ENCODE measurements at places on chromosomes 7 and 10. TPM values are rescaled to one million over a fixed set of nuclear protein-coding genes. Genes with fewer than 3 reads are reported as not detected.

GRCh38 chr7:72007018-72007417 is 405.1 kb downstream of the CALN1 start:
- H3K27ac ChIP-seq = no peak overlapping the region
- H3K27me3 ChIP-seq = no peaks in the 10 kb centered on the region
- no peak for DNase-seq
- H3K4me3 ChIP-seq = no peak overlapping the region

GRCh38 chr10:116398224-116398623 is 29.4 kb upstream of the PNLIPRP3 start:
- H3K4me3 ChIP-seq = no peak overlapping the region
- peaks cover 10% of the 10 kb centered on the region for H3K27me3 ChIP-seq
- no peak overlapping the region for H3K27ac ChIP-seq
- no peaks in the 10 kb centered on the region for H3K36me3 ChIP-seq
- DNase-seq = no peak

DNA sequence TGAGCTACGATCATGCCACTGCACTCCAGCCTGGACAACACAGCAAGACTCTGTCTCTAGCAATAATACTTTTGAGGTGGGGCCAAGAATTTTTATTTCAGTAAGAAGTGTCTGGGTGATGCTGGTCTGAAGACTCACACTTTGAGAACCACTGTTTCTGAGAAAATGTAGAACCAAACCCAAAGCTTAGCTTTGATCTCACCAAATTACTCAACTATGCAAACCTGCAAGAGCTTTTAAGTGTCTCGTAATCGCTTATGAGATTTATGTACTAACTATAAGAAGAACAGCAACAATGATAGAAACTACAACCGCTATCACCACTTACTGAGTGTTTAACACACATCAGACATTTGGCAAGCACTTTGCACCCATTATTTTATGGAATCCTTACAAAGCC is 29.5 kb downstream of the APBB1IP start:
- H3K4me1 ChIP-seq = no peaks in the 10 kb centered on the region
- no peaks in the 10 kb centered on the region for H3K27me3 ChIP-seq
- no peak overlapping the region for H3K4me3 ChIP-seq
- DNase-seq = no peak

GRCh38 chr10:4945766-4946717 is 17.2 kb upstream of the AKR1C1 start:
- H3K4me1 ChIP-seq = peaks cover 24% of the 10 kb centered on the region
- no peak overlapping the region for H3K27ac ChIP-seq
- DNase-seq = no peak
- no peaks in the 10 kb centered on the region for H3K27me3 ChIP-seq
- no peak overlapping the region for H3K4me3 ChIP-seq
- no peaks in the 10 kb centered on the region for H3K36me3 ChIP-seq

GRCh38 chr7:54823776-54824175 is 64.8 kb upstream of the SEC61G start:
- H3K27me3 ChIP-seq = no peaks in the 10 kb centered on the region
- peaks cover 9% of the 10 kb centered on the region for H3K4me1 ChIP-seq
- H3K27ac ChIP-seq = no peak overlapping the region

Gene FAM131B
- total RNA-seq = 0.31 TPM

Gene PHYHIPL
- total RNA-seq = not detected

DNA sequence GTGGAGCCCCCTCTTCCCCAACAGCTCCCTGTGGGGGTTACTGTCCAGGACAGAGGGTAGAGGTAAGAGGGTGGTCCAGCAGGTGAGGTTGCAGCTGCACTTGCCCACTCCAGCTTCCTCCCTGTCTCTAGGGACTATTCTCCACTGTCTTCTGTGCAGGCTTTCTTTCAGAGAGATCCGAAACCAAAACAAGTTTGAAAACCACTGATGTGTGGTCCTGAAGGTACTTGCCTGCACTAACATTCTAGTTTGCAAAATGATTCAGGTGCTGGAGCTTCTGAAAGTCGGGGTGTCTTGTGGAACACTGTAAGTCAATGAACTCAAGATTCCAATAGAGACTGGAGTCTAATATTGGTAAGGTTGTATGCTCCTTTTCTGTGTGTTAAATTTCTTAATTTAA is 63.1 kb downstream of the BLNK start:
- no peaks in the 10 kb centered on the region for H3K4me1 ChIP-seq
- no peaks in the 10 kb centered on the region for H3K27me3 ChIP-seq
- H3K36me3 ChIP-seq = no peaks in the 10 kb centered on the region
- DNase-seq = no peak

Gene INA
- not detected for total RNA-seq

GRCh38 chr10:21814866-21815265 is 188.7 kb downstream of the DNAJC1 start:
- no peak overlapping the region for H3K27ac ChIP-seq
- H3K4me1 ChIP-seq = no peaks in the 10 kb centered on the region
- H3K27me3 ChIP-seq = no peaks in the 10 kb centered on the region
- no peaks in the 10 kb centered on the region for H3K36me3 ChIP-seq
- H3K4me3 ChIP-seq = no peak overlapping the region

Gene PRRT4
- 1.6 TPM for total RNA-seq

DNA sequence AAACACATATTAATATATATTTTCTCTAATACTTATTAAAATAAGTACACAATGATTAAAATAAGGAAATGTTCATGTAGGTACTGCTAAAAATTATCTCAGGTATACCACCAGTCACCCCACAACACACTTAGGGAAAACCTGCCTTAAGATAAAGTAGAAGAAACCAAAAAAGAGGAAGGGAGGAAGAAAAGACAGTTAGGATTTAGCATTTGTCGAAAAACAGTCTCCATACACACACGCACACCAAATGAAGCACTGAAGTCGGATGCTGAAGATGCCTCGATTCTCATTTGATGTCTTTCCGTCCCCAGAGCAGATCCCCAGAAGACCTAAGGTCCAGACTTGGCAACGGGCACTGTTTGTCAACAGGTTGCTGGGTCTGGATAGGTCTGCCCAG is 30.0 kb upstream of the ARID5B start:
- peaks cover 5% of the 10 kb centered on the region for H3K4me1 ChIP-seq
- H3K4me3 ChIP-seq = no peak overlapping the region
- no peak overlapping the region for H3K27ac ChIP-seq

Gene PTPN12
- 48.1 TPM for total RNA-seq

Gene SLC13A4
- total RNA-seq = 0.45 TPM

- H3K27me3 ChIP-seq = no peaks in the 10 kb centered on the region
- H3K4me3 ChIP-seq = no peak overlapping the region
- peaks cover 47% of the 10 kb centered on the region for H3K4me1 ChIP-seq
- no peak overlapping the region for H3K27ac ChIP-seq
- no peak for DNase-seq
Observed at GRCh38 chr7:30436046-30436445, 42.5 kb downstream of the NOD1 start.

- no peaks in the 10 kb centered on the region for H3K4me1 ChIP-seq
- H3K27me3 ChIP-seq = no peaks in the 10 kb centered on the region
- no peak overlapping the region for H3K27ac ChIP-seq
- no peak for DNase-seq
- H3K36me3 ChIP-seq = no peaks in the 10 kb centered on the region
Observed at GRCh38 chr7:44776211-44776610, 20.3 kb upstream of the PPIA start.

DNA sequence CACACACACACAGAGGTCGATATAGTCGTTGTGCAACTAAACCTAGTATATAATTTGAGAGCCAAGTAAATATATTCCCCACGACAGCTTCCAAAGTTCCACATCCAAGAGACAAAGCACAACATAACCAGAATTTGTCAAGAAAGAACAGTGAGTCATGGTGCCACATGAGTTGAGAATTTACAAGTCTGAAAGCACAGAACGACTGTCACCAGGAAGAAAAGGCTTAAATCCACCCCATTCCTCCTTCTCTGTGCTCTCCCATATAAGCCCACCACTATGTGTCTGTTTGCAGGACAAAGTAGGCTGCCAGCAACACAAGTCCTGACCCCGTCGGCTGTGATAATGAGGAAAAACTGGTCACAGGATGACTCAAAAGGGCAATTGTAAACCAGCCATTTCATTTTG is 32.8 kb downstream of the GSAP start:
- no peak overlapping the region for H3K27ac ChIP-seq
- H3K27me3 ChIP-seq = no peaks in the 10 kb centered on the region
- H3K36me3 ChIP-seq = no peaks in the 10 kb centered on the region
- peaks cover 22% of the 10 kb centered on the region for H3K4me1 ChIP-seq
- DNase-seq = no peak

Gene PNLIP
- 2.1 TPM for total RNA-seq

Gene SYT15
- total RNA-seq = 3.4 TPM

DNA sequence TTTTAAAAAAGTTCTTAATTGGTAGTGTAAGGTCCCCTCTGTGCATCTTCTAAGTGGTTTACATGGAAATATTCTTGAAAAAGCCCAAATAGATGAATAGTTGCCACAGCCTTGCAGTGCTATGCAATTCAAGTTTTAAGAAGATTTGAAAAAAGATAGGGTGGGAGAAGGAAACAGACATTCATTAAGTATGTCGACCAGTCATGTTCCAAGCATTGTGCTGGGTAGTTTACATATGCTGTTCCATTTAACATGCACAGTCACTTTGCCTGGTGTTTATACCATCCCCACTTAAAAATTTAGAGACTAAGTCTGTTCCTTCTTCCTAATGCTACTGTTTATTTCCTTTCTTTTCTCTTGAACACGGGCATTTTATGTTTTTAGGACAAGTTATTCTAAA is 28.1 kb upstream of the NAMPT start:
- H3K36me3 ChIP-seq = no peaks in the 10 kb centered on the region
- H3K27me3 ChIP-seq = no peaks in the 10 kb centered on the region
- no peak overlapping the region for H3K27ac ChIP-seq

Gene ZP3
- total RNA-seq = 1.3 TPM

DNA sequence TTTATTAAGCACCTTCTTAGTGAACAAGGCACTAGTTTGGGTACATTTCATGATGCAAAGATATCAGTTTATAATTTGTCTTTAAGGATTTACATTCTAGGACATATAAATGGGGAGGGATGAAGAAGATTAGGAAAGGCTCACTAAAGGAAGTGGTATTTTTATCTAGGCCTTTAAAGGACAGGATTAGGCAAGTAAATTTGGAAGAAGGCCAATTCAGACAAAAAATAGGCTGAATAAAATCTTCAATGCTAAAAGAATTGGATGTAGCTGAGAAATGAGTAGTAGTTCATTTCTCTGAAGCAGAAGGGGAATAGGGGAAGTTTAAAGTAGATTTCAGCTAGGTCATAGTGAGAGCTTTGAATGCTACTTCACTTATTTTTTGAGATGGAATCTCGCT is 4.8 kb upstream of the FAM24B start:
- peaks cover 5% of the 10 kb centered on the region for H3K27me3 ChIP-seq
- no peaks in the 10 kb centered on the region for H3K4me1 ChIP-seq
- no peak overlapping the region for H3K4me3 ChIP-seq

DNA sequence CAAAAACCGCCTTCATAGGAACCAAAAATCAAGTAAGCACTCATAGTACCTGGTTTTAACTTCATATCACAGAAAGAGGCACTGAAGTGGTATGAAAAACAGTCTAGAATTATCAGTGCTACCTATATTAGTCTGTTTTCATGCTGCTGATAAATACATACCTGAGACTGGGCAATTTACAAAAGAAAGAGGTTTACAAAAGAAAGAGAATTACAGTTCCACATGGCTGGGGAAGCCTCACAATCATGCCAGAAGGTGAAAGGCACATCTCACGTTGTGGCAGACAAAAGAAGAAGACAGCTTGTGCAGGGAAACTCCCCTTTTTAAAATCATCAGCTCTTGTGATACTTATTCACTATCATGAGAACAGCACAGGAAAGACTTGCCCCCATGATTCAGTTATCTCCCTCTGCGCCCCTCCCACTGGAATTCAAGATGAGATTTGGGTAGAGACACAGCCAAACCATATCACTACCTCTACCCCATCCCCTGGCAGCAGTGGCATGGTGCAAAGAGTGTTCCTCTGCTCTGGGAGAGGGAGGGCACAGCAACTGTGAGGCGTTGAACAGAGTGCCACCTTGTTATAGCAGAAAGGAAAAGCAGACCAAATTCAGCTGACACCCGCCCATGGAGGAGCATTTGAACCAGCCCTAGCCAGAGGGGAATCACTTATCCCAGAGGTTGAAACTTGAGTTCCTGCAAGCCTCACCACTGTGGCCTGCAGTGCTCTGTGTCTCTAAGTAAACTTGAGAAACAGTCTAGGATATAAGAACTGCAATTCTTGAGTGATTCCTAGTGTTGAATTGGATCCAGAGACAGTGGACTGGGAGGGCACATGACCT is 61.9 kb upstream of the PTPRZ1 start:
- no peaks in the 10 kb centered on the region for H3K36me3 ChIP-seq
- H3K27ac ChIP-seq = no peak overlapping the region
- H3K27me3 ChIP-seq = no peaks in the 10 kb centered on the region
- H3K4me1 ChIP-seq = no peaks in the 10 kb centered on the region
- no peak overlapping the region for H3K4me3 ChIP-seq

- H3K36me3 ChIP-seq = no peaks in the 10 kb centered on the region
- peaks cover 15% of the 10 kb centered on the region for H3K4me1 ChIP-seq
- peak; percentile 26 for DNase-seq
- no peak overlapping the region for H3K27ac ChIP-seq
- H3K4me3 ChIP-seq = peak overlapping the region; percentile 17
Observed at GRCh38 chr7:159197066-159197975, 52.7 kb upstream of the VIPR2 start.

DNA sequence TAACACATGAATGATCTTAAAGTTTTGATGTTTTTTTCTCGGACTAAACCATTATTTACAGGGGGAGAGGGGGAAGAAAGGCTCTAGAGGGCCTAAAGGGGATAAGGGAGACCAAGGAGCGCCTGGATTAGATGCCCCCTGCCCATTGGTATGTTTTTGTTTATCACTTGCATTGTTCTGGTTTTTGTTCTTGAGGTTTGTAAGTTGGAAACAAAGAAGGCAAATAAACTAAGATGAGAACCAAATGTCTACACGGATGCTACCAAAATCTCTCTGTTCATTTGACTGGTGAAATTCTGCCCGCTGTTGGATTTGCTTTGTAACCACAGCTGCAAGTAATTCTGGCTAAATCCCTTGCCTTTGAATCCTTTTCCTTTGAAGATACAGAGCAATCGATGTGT is 99.8 kb upstream of the MACROH2A2 start:
- no peak overlapping the region for H3K27ac ChIP-seq
- no peaks in the 10 kb centered on the region for H3K4me1 ChIP-seq
- H3K4me3 ChIP-seq = no peak overlapping the region
- no peaks in the 10 kb centered on the region for H3K36me3 ChIP-seq
- DNase-seq = no peak

Gene HOXA2
- total RNA-seq = 0.15 TPM

Gene KNDC1
- total RNA-seq = not detected

GRCh38 chr10:127834221-127834620 is 58.5 kb downstream of the CLRN3 start:
- H3K4me3 ChIP-seq = no peak overlapping the region
- H3K27me3 ChIP-seq = peaks cover 18% of the 10 kb centered on the region
- H3K36me3 ChIP-seq = no peaks in the 10 kb centered on the region
- DNase-seq = peak; percentile 59
- peak overlapping the region; percentile 61 for H3K27ac ChIP-seq

- H3K4me3 ChIP-seq = no peak overlapping the region
- no peaks in the 10 kb centered on the region for H3K27me3 ChIP-seq
- H3K36me3 ChIP-seq = no peaks in the 10 kb centered on the region
- DNase-seq = no peak
- H3K4me1 ChIP-seq = peaks cover 14% of the 10 kb centered on the region
Observed at GRCh38 chr10:103795634-103796270, 59.6 kb downstream of the SH3PXD2A start.

Gene NKX2-3
- not detected for total RNA-seq

Data from heart right ventricle (tissue), 16 donors.